Activated CD4-positive, alpha-beta T cell treated with anti-CD3 and anti-CD28 coated beads for 36 hours (primary cell): ENCODE measurements at places on chromosomes 16 and 17. TPM values are rescaled to one million over a fixed set of nuclear protein-coding genes. Genes with fewer than 3 reads are reported as not detected.

DNA sequence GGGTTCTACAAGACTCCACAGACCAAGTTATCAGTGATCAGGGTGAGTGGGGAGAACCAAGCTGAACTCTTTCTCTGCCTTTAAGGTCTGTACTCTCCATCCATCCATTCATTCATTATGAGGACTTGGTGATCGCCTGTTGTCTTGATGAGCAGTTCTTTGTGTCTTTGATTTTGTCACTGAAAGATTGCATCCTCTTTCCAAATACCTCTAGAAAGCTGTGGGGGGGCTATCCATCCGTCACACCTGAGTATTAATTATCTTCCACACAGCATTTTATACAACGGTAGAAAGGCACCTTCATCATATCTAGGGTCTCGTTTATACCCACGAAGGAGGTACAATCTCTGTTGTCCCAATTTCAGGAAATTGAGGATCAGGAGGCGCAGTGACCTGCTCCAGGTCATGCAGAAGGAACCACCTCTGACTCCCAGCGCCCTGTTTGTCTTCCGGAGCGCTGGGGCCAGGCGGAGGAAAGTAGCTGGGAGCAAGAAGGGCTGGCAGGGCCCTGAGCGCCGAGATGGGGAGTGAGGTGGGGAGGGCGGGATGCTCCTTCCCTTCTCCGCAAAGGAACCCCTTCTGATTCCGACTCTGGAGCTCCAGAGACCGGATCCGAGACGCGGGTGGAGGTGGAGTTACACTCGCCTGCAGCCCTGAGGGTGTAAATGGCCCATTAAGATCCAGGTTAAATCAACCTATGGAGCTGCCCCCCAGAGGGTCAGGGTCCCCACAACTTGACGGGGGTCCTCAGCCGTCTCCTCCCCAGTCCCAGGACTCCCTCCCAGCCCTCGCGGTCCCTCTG, 605 bp upstream of the ABAT start:
- no peak for DNase-seq

GRCh38 chr16:19073344-19073743, 5.9 kb downstream of the COQ7 start:
- DNase-seq, result no peak

- DNase-seq, result no peak
Observed at GRCh38 chr17:67902511-67903231, 77.4 kb downstream of the BPTF start.

DNA sequence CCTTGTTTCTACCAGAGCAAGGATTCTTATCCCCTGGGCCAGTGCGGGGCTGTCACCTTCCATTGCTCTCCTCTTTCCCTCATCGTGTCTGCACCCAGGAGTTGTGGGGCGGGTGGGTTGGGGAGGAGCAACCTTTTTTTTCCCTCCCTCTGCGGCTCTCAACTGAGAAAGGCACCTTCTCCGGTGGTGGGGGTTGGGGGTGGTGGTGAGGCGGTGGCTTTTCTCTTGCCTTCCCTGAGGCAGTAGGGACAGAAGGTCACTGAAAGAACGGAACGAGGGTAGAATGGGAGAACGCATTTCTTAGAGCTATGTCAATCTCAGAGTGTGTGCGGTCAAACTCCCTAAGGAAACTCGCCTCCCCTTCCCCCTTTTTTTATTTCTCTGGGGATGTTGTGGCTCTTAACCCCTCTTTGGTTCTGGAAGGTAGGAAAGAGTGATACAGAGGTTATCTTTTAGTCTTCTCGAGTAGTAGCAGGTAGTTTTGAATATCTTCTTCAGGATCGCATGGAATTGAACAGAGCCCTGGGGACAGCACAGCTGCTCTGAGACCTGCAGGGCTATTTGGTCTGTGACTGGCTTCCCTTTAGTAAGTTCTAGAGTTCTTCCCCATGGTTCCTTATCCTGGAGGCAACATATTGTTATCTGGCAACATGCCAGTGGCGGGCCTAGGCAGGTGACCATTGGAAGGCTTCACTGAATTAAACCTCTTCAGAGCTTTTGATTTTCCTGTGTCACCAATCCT, 994 bp downstream of the CLTC start:
- DNase-seq, result peak; percentile 79

DNA sequence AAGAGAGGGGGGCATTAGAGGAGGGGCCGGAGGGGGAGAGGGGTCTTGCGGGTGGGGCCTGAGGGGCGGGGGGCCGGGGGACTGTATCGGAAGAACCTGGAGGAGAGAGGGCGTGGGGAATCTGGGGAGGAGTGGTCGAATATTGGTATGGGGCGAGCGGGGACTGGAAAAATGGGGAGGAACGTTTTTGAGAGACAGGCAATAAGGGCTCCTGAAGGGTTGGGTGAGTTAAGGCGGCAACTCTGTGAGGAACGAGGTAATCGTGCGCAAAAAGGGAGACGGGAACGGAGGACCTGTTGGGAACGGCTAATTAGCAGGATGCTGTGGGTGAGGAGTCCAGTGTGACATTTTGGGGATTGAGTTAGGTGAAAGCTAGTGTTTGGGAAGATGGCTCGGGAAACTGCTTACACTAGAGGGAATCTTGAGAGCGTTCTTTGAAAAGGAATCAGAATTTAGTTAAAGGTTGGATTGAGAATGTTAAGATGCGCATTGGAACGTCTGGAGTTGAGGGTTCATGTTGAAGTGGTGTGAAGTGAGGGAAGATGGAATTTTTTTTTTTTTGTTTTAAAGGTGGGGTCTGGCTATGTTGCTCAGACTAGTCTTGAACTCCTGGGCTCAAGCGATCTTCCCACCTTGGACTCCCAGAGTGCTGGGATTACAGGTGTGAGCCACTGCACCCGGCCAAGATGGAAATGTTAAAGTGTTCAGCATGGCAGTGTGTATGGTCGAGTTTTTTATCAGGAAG, 662 bp downstream of the WIPF2 start:
- DNase-seq, result peak; percentile 51

- no peak for DNase-seq
Observed at GRCh38 chr17:16987066-16987829, 15.3 kb upstream of the TNFRSF13B start.

GRCh38 chr17:5838661-5839300, 231.4 kb upstream of the WSCD1 start:
- DNase-seq, result no peak

DNA sequence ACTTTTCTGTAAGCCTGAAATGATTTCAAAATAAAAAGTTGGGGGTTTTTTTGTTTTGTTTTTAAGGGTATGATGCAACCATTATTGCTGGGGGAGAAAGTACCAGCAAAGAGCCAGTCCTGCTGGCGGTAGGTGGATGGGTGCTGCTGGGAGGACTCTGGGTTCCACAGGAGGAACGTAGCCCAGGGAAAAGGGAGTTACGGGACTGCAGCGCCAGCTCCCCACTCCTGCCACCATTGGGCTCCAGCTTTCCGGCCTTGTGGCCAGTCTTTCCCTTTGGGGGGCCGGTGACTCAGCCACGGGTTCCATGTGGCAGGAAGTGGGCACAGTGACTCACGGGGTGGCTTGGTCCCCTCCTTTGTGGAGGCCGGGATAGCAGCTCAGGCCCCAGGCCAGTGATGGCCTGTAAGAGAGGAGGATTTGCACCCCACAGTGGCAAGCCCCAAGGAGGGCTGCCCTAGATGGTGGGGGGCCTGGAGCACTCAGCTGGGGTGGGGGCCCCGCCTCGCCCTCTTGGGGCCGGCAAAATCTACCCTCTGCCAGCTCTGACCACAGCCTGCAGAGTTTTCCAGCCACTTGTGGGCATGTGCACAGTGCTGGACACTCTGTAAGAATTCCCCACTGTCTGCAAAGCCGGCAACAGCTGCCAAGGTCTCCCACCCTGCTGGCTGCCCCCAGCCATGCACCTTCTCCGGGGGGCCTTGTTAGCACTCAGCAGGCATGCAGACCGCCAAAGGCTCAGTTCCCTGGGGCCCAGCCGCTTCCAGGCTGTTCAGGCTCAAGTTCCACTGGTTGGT, 30.4 kb downstream of the SOCS3 start:
- peak; percentile 46 for DNase-seq

DNA sequence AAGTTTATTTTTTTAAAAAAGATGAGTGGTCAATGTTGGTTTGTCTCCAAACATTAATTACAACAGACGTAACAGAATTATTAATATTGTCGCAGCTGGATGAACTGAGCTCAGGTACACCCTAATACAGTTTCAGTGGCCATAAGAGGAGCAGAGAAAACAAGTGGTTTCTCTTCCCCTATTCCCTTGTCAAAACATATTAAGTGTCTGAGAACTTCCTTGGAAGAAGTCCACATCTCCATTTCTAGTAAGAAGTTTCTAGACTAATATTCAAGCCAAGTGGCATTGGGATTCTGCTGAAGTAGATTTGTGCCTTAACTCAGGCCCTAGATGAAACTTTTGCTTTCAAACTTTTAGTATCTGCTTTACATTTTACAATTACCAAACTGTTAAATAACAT, 47.7 kb downstream of the GNA13 start:
- DNase-seq, result no peak

DNA sequence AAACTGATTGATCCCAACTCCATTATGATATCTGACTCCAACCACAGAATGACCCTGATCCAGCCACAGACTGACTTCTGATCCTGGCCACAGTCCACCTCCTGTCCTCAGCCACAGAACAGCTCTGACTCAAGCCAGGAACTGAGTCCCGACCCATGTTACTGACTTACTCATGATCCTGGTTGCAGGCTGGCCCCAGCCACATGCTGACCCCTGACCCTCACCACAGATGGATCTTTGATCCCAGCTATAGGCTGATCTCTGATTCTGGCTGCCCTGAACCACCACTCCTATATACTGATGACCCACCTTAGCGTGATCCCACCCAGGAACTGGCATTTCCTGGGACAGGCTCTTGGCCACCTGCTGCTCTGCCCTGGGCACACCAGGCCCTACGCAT, 32.2 kb upstream of the IL21R start:
- DNase-seq, result no peak

- no peak for DNase-seq
Observed at GRCh38 chr17:17320188-17320910, 17.2 kb downstream of the NT5M start.

- DNase-seq, result no peak
Observed at GRCh38 chr16:87044829-87045228, 272.4 kb downstream of the C16orf95 start.

DNA sequence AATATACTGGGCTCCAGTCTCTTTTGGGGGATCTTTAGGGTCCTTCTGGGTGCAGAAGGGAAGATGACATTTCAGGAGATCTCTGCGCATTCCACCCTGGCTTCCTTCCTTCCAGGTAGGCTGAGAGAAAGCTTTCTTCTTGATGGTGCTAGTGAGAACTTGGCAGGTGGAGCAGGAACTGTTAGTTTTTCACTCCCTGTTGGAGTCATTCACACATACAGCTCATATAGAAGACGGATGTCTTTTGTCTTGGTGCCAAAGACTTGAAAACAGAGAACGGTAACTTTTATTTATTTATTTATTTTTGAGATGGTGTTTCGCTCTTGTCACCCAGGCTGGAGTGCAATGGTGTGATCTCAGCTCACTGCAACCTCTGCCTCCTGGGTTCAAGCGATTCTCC, 43.9 kb downstream of the PITPNC1 start:
- DNase-seq, result no peak

DNA sequence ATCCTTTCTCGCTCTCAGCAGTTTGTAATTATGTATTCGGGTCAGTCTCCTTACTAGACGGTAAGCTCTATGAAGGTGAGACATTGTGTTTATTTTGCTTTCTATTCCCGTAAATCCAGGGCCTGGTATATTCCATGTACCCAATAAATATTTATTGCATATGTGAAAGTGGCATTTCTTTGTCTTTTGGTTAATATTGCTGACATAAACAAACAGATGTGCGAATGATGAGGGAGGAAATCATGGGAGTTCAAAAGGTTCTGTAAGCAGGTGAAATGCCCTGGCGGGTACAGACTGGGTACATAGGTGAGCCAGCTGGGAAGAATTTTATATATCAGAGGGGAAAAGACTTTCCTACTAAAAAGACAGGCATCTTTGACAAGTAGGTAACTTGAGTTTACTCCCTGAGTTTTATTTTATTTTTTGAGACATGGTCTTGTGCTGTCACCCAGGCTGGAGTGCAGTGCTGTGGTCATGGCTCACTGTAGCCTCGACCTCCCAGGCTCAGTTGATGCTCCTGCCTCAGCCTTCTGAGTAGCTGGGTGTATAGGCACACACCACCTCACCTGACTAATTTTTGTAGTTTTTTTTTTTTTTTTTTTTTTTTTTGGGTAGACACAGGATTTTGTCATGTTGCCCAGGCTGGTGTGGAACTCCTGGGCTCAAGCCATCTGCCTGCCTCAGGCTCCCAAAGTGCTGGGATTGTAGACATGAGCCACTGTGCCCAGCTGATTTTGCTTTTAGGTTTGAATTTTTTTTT, 5.7 kb upstream of the METTL9 start:
- no peak for DNase-seq

DNA sequence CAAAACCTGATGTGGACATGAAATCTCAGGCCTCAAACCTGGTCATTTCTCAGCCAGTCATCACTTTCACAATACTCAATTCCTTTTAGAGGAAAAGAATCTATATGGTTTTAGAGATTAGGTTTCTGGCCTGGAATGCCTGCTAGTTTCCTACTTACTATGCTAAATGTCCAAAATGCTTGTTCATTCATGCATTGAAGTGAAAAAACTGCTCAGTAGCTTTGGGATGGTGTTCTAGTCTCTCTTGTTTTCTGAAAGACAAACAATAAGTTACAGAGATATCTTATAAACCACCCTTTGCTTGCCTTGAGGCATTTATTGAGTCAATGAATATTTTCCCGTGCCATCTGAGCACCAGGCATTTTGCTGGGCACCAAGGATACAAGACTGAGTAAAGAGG, 1146.5 kb upstream of the GOT2 start:
- no peak for DNase-seq

- DNase-seq, result peak; percentile 89
Observed at GRCh38 chr17:2054512-2055291, at the start of gene HIC1. HIC1 (plus strand) TSS chr17:2055103; CDS start chr17:2056691, 1,588 bp downstream.

DNA sequence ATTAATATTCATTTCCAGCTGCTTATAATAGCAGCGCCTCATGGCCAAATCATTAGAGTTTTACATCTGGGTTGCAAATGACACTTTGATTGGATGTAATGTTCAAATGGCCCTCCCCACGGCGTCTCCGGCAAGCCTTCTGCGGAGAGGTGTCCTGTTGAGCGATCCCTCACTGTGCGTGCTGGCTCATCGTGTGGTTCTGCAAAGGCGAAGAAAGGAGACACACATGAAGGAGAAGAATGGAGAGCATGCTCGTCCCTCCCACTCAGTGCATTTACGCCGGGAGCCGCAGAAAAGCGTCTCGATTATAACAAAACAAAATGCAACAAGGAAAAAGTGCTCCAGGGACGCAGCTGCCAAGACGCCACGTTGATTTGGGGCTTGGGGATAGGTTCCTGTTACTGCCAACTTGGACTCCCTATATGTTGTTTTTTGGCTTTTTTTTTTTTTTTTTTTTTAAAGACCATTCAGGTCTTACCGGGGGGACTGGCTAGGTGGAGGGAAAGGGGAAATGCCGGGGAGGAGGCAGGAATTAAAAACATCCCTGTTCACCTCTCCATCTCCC, 117.6 kb downstream of the C16orf78 start:
- DNase-seq, result no peak

- no peak for DNase-seq
Observed at GRCh38 chr17:60416368-60416925, 5.8 kb upstream of the CHCT1 start.

The KRTAP9-8 gene
- total RNA-seq, result not detected

The MON1B gene
- 63.4 TPM for total RNA-seq

The FOXC2 gene
- not detected for total RNA-seq

The ATP6V0A1 gene
- 15.9 TPM for total RNA-seq

The PRR15L gene
- not detected for total RNA-seq

The SCIMP gene
- total RNA-seq, result not detected
